Muscle of leg (tissue), 16 donors: ENCODE measurements at places on chromosomes 7 and 10. TPM values are rescaled to one million over a fixed set of nuclear protein-coding genes. Genes with fewer than 3 reads are reported as not detected.

GRCh38 chr10:86968271-86968993 is at the start of gene ADIRF:
Gene ADIRF (plus strand): TSS chr10:86968482. CDS start chr10:86968545, 63 bp downstream.
- peak; percentile 42 for DNase-seq
- H3K27ac ChIP-seq, result peak within 1 kb of the TSS; percentile 90
- peaks cover 34% of the 10 kb centered on the region for H3K27me3 ChIP-seq
- H3K4me3 ChIP-seq, result peak within 1 kb of the TSS; percentile 19
- no peaks in the 10 kb centered on the region for H3K36me3 ChIP-seq
- H3K4me1 ChIP-seq, result peaks cover 59% of the 10 kb centered on the region

Gene RNF148
- 0.44 TPM for total RNA-seq

- H3K4me3 ChIP-seq, result peak overlapping the region; percentile 18
- H3K4me1 ChIP-seq, result no peaks in the 10 kb centered on the region
Observed at GRCh38 chr7:5396999-5397663, 26.5 kb downstream of the TNRC18 start.

GRCh38 chr10:73625004-73625883 is 16.0 kb downstream of the MYOZ1 start:
- H3K36me3 ChIP-seq, result no peaks in the 10 kb centered on the region
- no peaks in the 10 kb centered on the region for H3K27me3 ChIP-seq
- H3K27ac ChIP-seq, result peak overlapping the region; percentile 90
- peak overlapping the region; percentile 99 for H3K4me3 ChIP-seq
- DNase-seq, result peak; percentile 68
- peaks cover 10% of the 10 kb centered on the region for H3K4me1 ChIP-seq

Gene UCMA
- total RNA-seq, result 2.6 TPM

GRCh38 chr7:77687747-77688144 is 8.5 kb upstream of the RSBN1L start:
- H3K4me1 ChIP-seq, result peaks cover 2% of the 10 kb centered on the region
- DNase-seq, result peak; percentile 25
- H3K27ac ChIP-seq, result no peak overlapping the region
- H3K4me3 ChIP-seq, result no peak overlapping the region
- H3K36me3 ChIP-seq, result peaks cover 12% of the 10 kb centered on the region

Gene EBF3
- total RNA-seq, result 33.6 TPM

- H3K27ac ChIP-seq, result no peak overlapping the region
- peaks cover 32% of the 10 kb centered on the region for H3K4me1 ChIP-seq
- no peaks in the 10 kb centered on the region for H3K36me3 ChIP-seq
- no peak for DNase-seq
Observed at GRCh38 chr10:44387853-44388251, 3.0 kb upstream of the CXCL12 start.

DNA sequence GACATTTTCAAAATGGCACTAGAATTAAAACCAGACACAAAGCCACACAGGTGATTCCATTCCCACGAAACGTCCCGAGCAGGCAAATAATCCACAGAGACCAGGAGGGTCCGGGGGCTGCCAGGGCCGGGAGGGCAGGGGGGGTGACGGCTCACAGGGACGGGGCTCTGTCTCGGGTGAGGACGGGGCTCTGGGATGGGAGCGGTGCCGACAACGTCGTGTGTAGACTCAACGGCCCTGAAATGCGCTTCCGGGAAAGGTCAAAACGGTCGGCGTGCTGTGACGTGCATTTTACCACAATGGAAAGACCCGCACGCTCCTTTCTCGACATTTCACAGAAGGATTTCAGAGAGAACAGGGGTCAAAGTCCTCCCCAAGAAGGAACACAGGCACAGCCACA is 63.3 kb upstream of the PDGFA start:
- H3K4me3 ChIP-seq, result no peak overlapping the region
- no peak for DNase-seq
- peaks cover 22% of the 10 kb centered on the region for H3K36me3 ChIP-seq
- no peak overlapping the region for H3K27ac ChIP-seq
- H3K4me1 ChIP-seq, result peaks cover 13% of the 10 kb centered on the region

Gene FKBP6
- not detected for total RNA-seq

Gene NKX6-2
- total RNA-seq, result not detected

Gene DEPP1
- 36.0 TPM for total RNA-seq

GRCh38 chr7:129225206-129225930 is 538 bp downstream of the AHCYL2 start:
- H3K27me3 ChIP-seq, result no peaks in the 10 kb centered on the region
- H3K27ac ChIP-seq, result peak overlapping the region; percentile 78
- peak overlapping the region; percentile 62 for H3K4me3 ChIP-seq
- no peaks in the 10 kb centered on the region for H3K36me3 ChIP-seq
- peaks cover 4% of the 10 kb centered on the region for H3K4me1 ChIP-seq
- DNase-seq, result peak; percentile 62

Gene ACTL6B
- not detected for total RNA-seq

Gene FAM131B
- 1.4 TPM for total RNA-seq

Gene EMX2
- total RNA-seq, result 5.7 TPM

- H3K36me3 ChIP-seq, result peaks cover 8% of the 10 kb centered on the region
- peak; percentile 30 for DNase-seq
- H3K4me3 ChIP-seq, result no peak overlapping the region
- no peaks in the 10 kb centered on the region for H3K27me3 ChIP-seq
- no peak overlapping the region for H3K27ac ChIP-seq
Observed at GRCh38 chr7:108503112-108504026, 22.6 kb downstream of the PNPLA8 start.

GRCh38 chr10:18293536-18294510 is 153.6 kb downstream of the CACNB2 start:
- no peaks in the 10 kb centered on the region for H3K36me3 ChIP-seq
- DNase-seq, result peak; percentile 14

GRCh38 chr10:27490807-27491206 is 13.3 kb upstream of the RAB18 start:
- H3K27ac ChIP-seq, result no peak overlapping the region
- H3K4me3 ChIP-seq, result no peak overlapping the region
- no peaks in the 10 kb centered on the region for H3K27me3 ChIP-seq
- H3K36me3 ChIP-seq, result no peaks in the 10 kb centered on the region

Gene MYOF
- total RNA-seq, result 37.6 TPM

Gene INA
- total RNA-seq, result 0.13 TPM

Gene CPXM2
- 3.9 TPM for total RNA-seq

- H3K36me3 ChIP-seq, result no peaks in the 10 kb centered on the region
- DNase-seq, result no peak
- no peaks in the 10 kb centered on the region for H3K27me3 ChIP-seq
- no peak overlapping the region for H3K27ac ChIP-seq
Observed at GRCh38 chr7:158245724-158246041, 341.9 kb downstream of the PTPRN2 start.

Gene ADAM22
- total RNA-seq, result 15.3 TPM

DNA sequence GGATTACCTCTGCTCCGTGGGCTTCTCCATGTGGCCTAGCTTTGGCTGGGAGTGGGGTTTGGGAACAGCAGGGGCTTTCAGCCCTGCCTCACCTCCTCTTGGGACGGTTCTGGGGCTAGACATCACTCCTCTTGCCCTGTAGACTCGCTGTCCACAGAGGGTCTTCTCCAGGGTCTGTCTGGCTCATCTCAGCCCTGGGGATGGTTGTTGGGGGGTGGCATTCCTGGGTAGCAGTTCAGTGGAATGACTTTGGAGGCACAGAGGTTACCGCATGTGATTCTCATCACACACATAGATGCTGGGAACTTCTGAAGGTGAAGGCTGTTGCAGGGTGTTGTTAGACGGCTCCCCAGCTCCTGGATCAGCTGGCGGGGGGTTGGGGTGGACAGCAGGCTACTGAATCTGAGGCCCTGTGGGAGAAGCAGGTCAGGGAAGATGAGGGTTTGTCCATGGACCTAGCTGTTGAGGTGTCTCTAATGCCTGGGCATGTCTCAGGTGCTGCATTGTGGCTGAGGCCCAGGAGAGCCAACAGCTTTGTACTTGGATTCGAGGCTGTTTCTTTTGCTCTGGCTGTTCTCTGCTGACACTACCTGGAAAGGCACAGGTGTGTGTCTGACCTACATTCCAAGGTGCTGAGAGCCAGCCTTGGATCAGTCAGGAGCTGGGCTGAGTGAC is 23.8 kb downstream of the RAMP3 start:
- no peaks in the 10 kb centered on the region for H3K36me3 ChIP-seq
- no peaks in the 10 kb centered on the region for H3K27me3 ChIP-seq
- H3K4me3 ChIP-seq, result no peak overlapping the region
- H3K4me1 ChIP-seq, result no peaks in the 10 kb centered on the region

- peak; percentile 81 for DNase-seq
- H3K36me3 ChIP-seq, result no peaks in the 10 kb centered on the region
Observed at GRCh38 chr10:24556750-24557742, 166.6 kb downstream of the ARHGAP21 start.
